ENCODE measurements at places on chromosomes 12 and 14.

DNA sequence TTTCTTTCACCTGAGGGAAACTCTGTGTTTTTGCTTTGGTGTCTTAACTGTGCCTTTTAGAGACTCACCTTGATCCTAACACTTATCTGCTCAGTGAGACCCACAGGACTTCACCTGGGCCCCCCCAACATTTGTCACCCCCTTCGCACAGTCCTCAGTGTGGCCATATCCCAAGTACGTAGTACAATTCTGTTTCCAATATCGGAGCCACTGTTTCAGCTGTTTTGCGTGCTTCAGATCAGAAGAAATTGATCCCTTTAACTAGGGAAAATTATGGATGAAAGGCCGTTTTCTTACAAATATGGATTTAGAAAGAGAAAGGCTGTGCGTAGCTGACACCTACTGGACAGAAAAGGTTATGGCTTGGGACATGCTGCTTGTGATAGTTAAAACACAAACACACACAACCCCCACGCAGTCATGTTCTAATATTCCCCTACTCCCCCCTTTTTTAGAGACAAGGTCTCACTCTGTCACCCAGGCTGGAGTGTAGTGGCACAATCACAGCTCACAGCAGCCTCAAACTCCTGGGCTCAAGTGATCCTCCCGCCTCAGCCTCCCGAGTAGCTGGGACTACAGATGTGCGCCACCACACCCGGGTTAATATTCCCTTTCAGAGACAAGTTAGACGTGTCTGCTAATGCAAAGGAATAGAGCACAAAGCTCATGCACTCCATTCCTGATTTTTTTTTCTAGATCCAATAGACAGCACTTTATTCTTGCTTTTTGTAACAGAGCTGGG is 3.6 kb upstream of the SLC7A8 start:
- no peak for DNase-seq

GRCh38 chr12:57465747-57466505 is 6.3 kb downstream of the GLI1 start:
- DNase-seq = no peak

- DNase-seq = peak; percentile 57
These were observed 19.0 kb upstream of the LTBP2 start for GRCh38 chr14:74630881-74631690.

DNA sequence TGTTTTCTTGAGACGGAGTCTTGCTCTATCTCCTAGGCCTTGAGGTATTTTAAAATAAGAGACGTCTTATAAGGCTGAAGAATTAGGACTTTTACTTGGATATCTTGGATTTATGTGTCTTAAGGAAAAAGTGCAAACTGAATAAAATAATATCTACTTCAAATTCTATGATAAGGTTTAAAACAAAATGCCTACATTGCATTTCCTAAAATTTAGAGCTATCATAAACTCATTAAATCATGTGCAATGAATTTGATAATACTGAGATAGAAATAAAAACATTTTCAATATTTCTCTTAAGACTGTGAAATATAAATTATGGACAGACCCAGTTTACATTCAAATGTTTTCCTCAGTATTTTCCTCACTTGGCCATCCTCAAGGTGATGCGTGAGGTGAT is 729.5 kb upstream of the LMO3 start:
- no peak for DNase-seq

- DNase-seq = no peak
These were observed 1.7 kb upstream of the SLC25A29 start for GRCh38 chr14:100307766-100308426.

DNA sequence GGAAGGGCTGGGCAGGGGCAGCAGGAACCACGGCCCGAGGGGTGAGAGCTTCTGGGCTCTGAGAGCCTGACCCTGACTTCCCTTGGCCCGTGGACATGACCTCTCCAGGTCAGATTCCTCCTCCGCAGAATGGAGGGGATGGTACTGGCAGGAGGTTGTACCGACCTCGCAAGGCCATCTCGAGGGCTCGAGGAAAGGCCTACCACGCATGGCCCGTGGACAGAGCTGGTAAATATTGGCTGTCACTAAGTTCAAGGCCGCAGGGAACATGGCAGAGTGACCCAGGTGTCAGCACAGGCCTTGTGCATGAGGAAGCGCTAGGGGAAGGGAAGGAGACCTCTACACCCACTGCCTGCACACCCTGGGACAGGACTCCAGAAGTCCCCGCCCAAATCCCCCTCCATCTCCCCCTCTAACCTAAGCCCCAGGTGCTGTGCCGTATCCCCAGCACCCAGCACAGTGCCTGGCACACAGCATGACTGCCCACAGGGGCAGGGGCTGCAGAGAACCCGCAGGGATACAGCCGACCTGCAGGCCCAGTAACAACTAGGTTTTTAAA is 54.9 kb upstream of the PPP2R5C start:
- DNase-seq = no peak

GRCh38 chr14:51880835-51881580 is 20.6 kb downstream of the GNG2 start:
- DNase-seq = no peak

GRCh38 chr14:61103541-61104339 is 122.7 kb downstream of the SLC38A6 start:
- DNase-seq = peak; percentile 96

DNA sequence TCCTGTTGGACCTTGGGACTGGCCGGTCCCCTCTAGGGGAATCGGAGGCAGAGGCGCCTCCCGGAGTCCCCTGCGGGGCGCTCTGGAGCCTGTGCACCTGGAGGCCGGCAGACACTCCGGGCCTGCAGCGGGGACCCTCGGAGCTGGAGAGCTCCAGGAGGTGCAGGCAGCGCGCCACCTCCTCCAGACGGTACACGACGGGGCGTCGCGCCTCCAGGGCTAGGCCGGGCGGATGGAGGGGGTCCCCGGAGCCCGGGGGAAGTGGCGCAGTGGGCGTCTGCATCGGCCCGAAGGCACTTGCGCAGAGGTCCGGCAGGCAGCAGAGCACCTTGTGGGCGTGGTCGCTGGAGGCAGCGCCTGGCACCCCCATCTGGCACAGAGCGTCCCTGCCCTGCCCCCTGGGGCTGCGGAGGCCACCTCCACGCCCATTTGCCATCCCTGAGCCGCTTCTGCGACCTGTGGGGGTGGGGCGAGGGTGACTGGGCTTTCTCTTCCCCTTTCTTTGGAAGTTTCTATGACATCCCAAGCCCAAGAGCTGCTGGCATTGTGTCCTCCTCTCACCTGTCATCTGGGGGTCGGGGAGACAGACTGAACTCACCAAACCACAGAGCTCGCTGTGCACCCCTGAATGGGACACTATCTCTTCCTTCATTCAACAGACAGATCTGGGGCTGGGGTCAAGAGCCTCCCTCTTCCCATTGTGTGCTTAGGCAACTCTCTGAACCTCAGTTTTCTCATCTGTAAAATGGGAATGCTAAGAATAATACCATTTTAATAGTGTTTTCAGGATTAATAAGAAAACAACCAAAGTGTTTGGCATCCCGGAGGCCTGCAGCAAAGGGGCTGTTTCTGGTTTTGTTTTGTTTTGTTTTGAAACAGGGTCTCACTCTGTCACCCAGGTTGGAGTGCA is 37.5 kb upstream of the CORO1C start:
- DNase-seq = peak; percentile 81

DNA sequence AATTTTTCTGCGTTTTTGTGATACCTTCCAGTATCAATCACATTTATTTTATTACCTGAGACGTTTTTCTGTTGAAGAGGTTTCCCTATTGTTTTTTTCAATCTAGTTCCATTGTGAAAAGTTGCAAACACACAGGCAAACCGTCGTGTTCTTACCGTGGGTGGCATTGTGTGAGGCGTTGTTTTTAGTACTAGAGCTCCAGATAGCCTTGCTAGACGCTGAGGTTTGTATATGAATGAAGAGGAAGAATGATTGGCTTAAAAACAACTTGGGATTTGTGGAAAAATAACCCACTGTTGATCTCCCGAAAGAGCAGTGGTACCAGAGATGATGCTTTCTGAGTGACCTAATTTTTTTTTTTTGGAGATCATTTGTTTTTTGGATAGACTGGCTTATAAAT is 1.0 kb downstream of the SOCS4 start:
- DNase-seq = no peak

DNA sequence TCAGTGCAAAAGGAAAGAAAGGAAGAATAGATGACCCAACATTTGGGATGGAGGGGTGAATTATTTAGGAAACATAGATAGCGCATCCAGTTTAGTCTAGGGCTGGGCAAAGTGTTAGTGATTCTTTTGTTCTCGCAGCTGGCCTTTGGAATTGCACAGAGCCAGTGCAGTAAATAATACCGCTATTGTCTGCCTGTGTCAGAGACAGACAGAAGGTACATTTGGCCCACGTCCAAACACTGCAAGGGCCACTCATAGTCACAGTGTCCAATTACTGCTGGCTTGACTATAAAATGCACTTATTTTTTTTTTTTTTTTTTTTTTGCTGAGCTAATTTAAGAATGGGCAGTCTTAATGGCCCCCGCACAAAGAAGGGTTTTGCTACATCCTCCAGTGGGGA is 638.6 kb downstream of the BCL11B start:
- no peak for DNase-seq

DNA sequence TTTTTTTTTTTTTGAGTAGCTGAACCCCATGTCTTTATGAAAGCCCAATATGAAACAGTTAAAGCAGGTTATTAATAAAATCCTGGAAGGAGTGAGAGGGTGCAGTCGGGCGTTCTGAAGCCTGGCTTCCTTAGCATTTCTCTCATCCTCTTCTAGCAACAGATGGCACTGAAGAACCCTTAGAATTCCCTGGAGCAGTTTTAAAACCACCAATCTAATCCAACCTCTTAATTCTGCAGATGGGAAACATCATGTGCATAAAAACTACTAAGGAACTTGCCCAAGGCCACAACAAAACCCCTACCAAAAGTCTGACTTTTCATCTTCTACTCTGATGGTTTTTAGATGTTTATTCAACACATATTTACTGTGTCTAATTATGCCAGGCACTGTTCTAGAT is 25.2 kb downstream of the PRDM4 start:
- no peak for DNase-seq

DNA sequence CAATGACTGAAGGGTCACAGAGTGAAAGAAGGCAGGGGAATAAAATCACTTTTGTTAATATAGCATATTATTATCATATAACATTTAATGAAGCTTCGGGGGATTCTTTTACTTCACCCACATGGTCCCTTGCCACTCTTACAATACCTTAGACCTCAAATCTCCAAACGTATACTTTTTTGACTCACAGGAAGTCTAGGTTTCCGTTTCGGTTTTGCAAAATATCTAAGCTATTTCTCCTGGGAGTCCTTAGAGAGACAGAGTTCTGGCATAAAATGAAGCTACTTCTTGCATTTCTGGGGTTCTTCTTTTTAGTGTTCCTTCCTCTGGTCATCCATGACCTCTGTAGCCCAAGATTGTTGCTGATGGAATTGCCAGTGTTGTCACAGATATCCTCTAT is 590.5 kb upstream of the ATP2B1 start:
- no peak for DNase-seq

DNA sequence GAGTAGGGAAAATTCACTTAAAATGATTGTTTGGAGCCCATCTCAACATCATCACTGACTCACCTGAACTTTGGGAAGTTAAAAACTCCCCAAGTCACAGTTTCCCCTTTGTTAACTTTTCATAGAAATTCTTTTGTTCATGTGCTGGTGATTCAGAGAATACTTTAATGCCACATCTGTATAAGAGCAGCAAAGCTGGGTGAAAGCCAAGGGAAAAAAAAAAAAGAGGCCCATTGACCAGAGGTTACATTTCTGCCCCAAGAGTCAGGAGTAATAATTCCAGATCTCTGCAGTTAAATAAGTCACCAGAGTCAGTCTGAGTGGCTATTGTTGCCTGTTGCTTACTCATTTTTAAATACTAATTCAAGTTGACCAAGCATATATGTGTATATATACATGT is 136.4 kb upstream of the LGR5 start:
- no peak for DNase-seq

- DNase-seq = no peak
These were observed 15.5 kb downstream of the CCDC63 start for GRCh38 chr12:110862329-110862728.

DNA sequence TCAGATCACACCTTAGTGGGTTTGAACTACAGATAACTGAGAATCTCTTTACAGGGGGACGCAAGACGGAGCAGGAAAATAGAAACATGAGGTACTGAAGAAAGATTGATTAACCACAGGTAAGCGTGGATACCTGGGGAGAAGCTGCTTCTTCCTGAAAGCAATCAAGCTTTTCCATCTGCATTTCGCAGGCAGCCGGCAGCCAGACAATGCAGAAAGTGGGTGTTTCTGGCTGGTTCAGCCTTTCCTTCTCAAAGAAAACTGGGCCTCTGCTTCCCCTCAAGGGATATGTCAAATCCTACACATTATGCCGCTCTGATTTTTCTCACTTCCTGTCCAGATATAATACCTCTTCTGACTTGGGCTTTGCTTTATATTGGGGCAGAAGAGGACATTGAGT is 39.1 kb upstream of the PPFIA2 start:
- DNase-seq = peak; percentile 67

Data from islet precursor cell (in vitro differentiated cells).